ENCODE measurements at places on chromosomes 7 and 10.
A peak's percentile ranks its signal among the peaks of the same experiment; 100 is the strongest.

DNA sequence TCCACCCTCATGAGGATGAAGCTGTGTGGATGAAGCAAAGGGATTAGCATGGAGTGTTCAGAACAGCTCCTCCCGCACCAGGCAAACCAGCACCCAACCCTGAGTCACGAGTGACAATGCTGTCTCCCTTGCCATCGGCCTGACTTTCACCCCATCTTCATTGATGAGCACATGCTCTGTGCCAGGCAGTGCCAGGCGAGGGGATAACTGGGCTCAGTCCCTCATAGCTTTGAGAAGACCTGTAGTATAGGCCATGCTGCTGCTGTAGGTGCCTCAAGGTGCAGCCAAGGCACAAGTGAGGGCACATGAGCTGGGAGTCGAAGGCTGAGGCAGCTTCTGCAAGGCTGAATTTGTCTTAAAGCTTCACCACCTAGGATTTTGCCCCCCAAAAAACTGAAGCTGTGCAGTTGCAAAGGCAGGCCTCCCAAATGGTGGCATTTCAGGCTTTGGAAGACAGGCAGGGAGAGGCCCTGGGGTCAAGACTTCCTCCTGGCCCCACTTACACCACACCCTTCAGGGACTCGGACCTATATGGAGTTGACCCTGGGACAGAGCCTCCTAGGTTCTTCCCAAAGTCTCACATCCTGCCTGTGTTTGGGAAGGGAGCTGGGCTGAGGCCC lies 54.2 kb upstream of the GDF10 start:
- no peak for DNase-seq

DNA sequence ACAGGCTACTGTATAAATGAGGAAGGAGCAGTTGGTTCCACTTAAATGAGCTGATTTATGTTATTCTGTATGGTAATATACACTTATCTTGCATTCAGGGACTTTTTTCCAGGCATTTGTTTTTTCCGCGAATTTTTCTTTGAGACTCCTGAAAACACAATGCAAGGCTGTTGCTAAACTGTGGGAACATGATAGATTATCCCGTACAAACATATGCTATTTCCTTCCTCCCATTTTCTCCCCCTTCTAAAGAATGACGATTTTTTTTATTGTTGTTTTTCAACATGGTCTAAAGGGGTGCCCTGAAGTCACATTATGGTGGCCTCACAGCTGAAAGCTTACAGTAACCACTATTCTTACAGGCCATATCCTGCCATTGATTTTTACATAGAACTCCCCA lies 523.9 kb upstream of the NRP1 start:
- no peak for DNase-seq

DNA sequence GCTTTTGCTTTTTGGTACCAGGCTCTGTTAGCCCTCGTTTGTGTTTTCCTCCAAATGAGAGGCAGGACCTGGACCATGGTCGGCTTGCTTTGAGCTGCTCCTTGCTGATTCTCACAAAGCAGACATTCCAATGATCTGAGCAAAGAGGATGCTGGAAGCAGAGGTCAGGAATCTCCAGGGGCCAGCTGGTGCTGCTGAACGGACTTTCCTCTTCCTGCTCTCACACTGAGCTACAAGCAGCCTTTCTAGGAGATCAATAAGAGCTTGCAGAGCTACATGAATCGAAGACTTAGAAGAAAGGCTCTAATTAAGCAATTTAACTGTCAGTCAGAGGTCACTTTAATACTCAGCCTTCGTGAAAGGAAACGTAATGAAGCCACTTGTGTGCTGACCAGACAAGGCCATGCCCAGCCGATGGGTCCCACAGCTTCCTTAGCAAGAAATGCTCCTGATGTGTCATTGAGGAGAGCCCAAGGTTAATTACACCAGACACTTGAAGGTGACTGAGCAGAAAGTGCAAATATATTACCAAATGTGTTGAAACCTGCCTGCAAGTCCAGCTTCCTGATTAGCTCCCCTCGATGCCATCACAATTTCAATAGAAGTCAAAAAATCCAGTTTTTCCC lies 151.3 kb upstream of the RSU1 start:
- no peak for DNase-seq

DNA sequence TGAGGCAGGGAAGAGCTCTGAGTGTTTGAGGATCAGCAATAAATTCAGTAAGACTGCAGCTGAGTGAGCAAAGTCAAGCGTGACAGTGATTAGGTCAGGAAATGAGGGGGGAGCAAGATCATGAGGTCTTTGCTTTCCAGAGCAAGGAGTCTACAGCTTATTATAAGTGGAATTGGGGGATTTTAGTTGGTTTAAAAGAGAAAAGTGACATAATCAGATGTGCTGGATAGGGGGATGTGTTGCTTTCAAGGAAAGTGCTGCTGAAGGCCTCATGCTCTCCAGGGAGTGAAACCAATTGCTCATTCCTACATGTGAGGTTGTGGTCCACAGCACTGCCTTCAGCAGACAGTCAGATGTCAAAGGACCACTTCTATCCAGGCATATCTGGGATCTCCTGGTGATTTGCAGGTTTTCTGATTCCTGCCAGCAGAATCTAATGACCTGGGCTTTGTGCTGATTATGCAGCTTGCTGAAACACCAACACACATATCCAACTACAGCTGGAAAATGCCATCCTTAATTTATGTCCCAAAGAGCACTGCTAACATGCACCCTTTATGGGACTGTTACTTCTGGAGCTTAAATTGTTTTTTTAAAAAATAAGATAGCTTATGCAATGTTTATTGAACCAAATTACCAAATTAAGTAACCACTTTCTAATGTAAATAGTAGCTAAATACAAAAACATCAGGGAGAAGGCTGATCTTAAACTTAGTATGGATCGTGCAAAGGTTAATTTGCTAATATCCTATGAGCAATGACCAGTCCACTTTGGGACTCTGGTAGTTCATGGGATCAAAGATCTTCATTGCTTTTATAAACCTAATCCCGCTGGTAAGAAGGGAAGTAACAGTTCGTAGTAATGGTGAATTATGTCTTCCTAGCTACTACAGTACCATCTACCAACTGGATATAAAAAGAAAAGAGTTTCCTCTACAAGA lies 607.6 kb downstream of the KCNMA1 start:
- DNase-seq: no peak

DNA sequence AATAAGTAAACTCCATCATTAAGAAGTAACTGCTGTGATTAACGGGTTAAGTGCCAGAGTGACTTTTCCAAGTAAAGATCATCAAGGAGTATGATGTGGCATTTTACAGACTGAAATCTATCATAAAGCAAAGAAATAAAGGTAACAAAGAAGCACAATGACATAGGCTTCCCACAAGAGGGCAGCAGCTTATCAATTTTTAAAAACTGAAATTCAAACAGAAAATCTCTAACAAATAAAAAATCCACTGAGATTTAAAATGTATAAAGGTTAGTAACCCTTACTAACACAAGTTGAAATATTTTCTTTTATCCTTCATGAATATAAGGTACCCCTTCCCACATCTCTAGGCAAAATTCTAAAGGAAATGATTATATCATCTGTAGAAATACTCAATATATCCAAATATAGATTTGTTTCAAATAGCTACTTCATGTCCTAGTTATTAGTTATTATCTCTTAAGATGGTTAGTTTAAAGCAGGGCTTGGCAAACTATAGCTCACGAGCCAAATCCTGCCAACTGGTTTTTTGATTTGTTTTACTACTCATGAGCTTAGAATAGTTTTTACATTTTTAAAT lies 29.2 kb downstream of the FAM3C start:
- no peak for DNase-seq

- DNase-seq: no peak
Observed at GRCh38 chr7:30873656-30874055, 38.0 kb upstream of the AQP1 start.

DNA sequence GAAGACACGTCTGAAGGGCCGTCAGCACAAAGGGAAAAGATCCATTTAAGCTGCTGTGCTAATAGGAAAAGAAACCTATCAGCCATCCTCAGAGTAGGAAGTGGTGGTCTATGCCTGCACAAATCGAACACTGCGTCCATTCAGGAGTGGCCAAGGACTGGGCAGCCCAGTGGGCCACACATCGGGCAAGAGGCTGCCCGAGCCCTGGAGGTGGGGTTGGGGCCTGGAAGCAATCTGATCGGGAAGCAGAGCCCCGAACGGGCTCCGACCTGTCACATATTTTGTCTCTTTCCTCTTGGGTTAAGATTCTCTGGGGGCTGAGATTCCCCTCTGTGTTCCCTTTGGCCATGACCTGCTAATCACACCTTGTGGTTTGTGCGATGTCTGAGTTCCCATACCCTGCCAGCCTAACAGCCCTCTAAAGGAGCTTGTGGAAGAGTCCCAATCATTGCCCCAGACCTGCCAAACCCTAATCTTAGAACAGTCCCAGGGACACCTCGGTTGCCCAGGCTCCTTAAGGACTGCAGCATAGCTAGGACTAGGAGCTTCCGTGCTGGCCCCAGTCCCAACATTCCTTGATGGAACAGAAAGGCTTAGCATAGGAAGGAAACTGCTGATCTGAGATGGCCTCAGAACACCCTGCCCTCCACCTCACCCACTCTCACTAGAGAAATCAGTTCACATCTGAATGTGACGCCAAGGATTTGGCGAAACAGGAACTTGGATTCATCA lies 77.9 kb upstream of the SAMD8 start:
- no peak for DNase-seq

- no peak for DNase-seq
Observed at GRCh38 chr7:70190281-70190680, 592.0 kb downstream of the AUTS2 start.

- peak; percentile 68 for DNase-seq
Observed at GRCh38 chr7:30771174-30771879, at the start of gene MINDY4. Gene MINDY4, plus strand, starts transcription at chr7:30771417. Its CDS starts 77 bp downstream, at chr7:30771494.

DNA sequence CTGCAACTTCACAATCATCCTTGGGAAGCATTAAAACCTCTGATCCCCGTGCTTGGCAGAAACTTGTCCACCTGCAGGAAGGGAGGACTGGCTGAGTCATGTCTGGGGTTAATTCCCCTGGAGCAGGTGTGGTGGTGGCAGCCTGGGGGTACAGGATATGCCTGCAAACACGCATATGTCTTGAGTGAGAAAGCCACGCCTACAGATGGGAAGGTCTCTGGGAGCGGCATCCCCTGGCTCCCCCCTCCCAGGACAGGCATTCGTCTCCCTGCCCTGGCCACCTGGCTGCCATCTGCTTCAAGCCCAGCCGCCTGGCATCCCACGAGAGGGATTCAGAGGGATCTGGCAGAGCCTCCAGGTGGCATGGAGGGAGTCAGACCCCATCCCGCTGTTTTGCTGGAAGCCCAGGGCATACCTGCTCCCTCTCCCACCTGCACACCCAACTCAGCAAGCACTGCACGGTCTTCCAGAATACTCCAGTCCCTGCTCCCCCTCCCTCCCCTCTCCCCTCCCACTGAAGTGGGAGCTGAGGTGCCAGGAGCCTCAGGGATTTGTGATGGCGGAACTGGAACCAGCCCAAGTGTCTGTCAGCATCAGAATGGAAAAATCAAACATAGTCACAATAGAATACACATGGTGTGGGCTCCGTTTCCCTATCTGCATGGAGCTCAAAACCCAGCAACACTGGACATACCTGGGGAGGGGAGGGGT lies 61.0 kb downstream of the CAMK2B start:
- peak; percentile 88 for DNase-seq

DNA sequence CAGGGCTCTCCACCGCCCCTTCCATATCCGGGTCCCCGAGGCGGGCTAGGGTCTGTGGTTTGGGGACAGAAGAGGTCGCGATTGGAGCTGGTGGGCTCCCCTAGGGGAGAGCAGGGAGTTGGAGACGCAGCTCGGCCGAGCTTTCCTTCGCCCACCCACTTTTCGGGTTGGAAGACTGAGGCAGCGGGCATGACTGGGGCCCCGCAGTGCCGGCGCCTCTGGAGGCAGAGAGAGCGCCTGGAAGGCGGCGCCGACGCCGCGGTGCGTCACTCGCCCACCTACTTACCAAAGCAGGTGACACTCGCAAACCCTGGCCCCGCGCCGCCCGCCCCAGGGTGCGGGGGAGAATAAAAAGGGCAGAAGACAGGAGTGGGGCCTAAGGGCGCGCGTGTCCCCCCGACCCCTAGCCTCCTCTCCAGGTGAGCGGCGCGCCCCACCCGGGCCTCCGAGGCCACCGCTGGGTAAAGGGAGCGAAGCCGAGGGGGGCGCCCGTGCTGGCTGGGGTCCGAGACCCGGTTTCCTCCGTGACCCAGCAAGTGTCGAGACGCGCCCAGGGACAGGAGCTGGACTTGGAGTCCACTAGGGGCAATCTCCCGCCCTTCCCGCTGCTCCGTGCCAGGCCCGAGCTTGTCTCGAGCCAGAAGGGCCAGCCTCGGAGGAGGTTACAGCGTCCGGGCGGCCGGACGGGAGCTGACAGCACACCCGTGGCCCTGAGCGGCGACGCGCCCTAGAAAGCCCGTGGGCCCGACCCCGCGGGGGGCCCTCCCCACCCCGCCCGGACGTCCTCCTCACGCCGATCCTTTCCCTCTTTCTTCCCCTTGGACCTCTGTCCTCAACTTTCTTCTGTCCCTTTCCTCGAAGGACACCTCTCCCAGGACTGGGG lies 34.4 kb upstream of the GRID1 start:
- no peak for DNase-seq

- DNase-seq: no peak
Observed at GRCh38 chr7:44505595-44505994, 15.1 kb upstream of the NUDCD3 start.

DNA sequence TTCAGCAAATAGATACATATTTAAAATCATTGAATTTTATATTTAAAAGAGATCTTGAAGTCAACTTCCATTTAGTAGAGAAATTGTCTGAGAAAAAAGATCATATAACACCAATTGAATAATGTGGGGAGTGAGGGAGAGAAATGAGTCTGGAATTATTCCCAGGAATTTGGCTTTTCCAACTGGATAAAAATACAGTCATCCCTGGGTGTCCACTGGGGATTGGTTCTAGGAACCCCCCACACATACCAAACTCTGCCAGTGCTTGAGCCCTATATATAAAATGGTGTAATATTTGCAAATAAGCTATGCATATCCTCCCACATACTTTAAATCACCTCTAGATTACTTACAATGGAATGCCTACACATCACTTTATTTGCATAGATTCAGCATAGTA lies 162.8 kb upstream of the SEMA3C start:
- no peak for DNase-seq

All from NCI-H510A (cell line).